NCI-H2171 (cell line): ENCODE measurements at places on chromosomes 4 and X.

DNA sequence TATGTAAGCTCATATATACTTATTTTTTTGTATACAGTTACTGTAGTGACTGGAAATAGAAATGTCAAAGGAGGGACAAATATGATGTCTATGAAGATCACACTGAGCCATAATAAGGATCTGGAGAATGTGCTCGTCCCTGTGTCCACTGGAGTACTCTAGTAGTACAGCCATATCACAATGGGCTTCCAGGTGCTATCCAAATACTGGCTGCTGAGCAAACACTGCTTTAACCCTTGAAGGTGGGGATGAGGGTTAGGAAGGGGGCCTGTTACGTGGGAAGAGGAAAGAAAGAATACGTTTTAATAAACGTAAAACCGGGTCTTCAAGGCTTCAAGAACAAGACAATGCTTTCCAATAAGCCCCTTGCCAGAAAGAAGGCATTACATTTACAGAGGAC is 29.8 kb upstream of the TMEM150C start:
- DNase-seq, result no peak

GRCh38 chr4:84582988-84583875 is at the start of gene CDS1:
Gene CDS1, plus strand, starts transcription at chr4:84583127. Its CDS starts 275 bp downstream, at chr4:84583402.
- DNase-seq, result no peak

DNA sequence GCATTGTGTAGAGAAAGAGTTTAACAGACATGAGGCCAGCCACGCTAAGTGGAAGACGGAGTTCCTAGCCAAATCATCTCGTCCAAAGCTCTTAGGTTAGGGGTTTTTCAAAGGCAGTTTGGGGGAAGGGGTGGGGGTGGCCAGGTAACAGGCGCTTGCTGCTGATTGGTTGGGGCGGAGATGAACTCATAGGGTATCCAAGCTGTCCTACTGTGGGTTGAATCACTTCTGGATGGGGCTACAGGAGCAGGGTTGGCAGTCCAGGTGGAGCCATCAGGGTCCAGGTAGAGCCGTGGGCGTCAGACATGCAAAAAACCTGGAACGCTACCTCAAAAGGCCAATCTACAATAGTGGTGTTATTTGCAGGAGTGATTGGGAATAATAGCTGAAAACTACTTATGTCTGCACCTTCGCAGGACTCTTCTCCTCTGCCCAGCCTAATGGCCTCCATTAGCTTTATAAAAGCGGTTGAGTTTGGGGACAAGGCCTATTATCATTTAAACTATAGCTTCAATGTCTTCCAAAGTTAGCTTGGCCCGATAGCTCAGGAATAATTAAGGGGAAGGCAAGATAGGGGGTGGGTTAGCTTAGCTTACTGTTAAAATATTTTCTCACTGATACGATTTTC is 579.6 kb downstream of the NLGN4X start:
- no peak for DNase-seq

DNA sequence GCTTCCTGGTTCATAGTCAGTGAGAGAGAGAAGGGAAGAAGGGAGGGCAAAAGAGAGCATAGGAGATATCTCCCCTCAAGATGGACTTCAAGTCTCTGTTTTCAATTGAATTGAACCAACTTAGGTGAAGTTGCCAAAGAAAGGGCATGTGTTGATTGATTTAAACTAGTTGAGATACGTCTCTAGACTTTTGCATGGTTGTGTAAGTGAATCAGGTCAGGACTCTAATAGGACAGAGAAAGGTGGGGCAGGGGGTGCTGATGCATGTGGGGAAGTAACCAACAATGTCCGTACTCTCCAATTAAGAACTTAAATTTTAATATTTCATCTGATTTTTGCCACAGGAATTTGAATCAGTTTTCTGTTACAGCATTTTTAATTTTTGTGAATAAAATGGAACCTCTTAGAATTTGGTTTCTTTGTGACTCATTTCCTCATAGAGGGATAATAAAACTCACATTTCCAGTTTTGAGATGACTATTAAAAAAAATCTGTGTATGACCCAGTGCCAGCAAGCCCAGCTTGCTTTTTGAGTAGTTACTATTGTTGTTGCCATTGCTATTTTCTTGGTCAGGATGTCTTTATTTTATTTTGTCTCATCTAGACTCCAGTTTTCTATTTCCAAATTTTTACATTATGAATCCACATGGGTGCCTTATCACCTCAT is 37.3 kb downstream of the SLIT2 start:
- DNase-seq, result no peak

DNA sequence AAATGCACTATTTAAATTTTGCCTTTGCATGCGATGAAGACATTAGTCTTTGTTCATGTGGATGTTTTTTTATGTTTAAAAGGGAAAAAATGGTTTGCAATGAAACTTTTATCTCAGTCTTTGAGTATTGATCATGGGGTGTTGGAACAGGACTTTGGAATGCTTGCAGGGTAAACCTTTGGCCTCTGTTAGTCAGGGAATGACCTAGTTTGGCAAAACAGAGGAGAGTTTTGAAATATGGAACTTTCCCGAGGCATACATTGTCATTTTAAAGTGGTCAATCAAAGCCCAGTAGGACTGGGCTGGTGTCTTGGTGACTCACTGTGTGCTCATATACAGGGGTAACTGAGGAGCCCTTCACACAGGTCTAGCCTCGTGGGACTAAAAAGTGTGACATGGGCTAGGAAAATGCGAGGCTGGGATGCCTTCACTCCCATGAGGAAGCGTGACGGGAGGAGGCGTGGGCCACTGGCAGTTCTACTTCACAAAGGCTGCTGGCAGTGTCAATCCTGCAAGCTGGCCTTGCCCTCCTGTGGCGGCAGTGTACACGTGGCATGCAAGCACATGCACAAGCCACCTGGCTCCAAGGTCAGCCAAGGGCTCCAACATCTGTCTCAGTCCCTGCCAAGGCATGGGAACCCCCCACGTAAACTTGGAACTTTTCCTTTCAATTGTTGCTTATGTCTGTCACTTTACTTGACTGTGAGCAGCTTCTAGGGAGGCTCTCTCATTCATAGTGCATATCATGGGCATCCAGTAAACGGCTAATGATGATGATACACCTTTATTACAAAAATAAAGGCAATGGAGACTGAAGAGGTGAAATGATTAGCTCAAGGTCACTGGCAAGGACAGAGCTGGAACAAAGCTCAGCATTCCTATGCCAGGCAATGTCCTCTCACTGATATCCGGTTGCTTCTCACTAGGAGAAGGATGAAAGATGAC is 5.2 kb upstream of the F11 start:
- DNase-seq, result no peak

GRCh38 chrX:105658136-105658535 is 164.2 kb upstream of the NRK start:
- DNase-seq, result no peak

DNA sequence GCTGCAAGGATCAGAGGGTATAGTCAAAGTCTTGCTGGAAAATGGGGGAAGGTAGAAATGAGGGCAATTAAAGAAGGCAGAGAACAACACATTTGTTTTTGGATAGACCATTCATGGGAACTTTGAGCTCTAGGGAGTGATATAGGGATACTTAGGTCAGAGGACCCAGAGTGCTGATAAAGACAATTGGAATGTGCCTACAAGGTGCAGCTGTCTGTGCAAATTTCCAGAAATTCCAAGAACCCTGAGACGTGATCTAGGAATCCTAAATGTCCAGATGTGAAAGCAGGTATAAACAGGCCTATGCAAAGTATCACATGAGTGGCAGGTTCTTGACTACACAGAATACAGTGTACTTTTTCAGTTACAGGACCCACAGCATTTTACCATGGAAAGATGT is 24.2 kb downstream of the FNIP2 start:
- no peak for DNase-seq

- DNase-seq, result no peak
These were observed 1.5 kb upstream of the DDX3X start for GRCh38 chrX:41332408-41333002.

GRCh38 chr4:4875611-4876010 is 16.1 kb downstream of the MSX1 start:
- DNase-seq, result no peak

DNA sequence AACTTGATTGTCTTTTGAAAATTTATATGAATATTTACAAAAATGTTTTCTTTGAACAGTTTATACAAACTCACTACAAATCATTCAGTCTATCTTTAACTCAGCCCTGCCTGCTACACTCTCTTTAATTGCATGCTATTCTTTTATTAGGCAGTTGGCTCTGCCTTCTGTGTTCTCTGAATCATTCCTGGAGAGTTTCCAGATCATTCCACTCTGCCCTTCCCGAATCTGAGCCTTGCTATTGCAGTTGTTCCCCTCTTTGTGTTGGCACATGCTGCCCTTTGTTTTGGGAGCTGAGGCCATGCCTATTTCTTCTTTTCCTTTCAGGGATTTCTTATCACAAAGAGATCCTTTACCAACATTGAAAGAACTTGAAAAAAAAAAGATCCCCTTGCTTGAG is 8.7 kb upstream of the TECRL start:
- DNase-seq, result no peak

DNA sequence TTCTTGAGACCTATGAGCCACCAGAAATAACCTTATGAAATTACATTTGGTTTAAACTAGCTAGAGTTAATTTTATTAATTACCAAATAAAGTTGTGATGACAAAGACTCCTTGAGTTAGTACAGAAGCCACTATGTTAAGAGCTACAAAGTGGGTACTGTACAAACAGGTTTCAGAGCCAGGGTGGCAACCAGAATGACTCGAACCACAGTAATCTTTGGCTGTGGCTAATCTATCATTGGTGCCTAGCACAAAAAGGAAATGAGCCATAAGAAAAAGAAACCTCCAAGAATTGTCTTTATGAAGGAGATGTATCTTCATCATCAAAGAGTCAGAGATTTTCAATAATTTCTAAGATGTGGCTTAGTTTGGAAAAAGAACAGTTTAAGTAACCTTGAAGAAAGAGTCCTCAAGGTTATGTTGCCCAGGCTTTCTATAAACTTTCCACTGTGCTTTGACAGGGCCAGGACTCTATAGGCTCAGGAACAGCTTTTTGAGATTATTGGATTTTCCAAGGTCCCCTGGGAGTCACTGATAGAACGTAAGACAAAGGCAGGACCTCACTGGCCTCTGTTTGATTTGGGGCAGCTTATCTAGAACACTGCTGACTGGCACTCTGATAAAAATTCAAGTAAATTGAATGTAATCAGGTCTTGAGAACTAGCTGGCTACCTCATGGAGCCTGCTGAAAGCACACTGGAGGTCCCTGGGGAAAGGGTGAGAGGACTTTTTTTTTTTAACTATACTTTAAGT is 777.7 kb downstream of the STIM2 start:
- no peak for DNase-seq

DNA sequence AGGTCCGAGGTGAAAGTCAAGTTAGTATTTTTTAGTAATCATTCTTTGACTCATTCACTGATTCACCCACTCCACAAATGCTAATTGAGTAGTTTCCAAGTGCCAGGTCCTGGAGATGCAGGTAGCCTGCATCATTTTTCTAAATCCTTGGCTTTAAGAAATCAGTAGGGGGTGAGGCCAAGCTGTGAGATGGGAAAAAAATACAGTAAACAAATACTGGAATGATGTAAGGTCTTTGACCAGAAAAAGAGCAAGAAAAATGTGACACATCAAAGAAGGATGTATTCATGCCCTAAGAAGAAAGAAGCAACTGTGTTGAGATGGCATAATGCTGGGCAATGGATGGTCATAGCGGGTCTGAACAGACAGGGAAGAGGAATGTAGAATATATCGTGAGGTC is 1386.6 kb downstream of the PCDH7 start:
- no peak for DNase-seq

DNA sequence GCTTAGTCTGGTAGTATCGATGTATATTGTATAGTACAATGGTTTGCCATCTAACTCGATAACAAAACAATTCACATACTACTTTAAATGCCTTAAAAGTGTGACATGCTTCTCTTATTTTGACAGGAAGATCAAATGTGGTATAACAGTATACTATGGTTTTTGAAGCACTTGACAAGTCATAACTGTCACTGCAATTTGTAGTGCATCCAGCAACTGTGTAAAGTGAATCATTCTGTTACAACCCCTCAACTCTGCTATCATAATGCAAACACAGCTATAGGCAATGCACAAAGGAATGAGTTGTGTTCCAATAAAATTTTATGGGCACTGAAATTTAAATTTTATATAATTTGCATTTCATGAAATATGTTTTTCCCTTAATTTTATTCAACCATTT is 14.0 kb downstream of the RAP1GDS1 start:
- DNase-seq, result no peak

GRCh38 chr4:114519368-114519767 is 79.2 kb upstream of the UGT8 start:
- no peak for DNase-seq

DNA sequence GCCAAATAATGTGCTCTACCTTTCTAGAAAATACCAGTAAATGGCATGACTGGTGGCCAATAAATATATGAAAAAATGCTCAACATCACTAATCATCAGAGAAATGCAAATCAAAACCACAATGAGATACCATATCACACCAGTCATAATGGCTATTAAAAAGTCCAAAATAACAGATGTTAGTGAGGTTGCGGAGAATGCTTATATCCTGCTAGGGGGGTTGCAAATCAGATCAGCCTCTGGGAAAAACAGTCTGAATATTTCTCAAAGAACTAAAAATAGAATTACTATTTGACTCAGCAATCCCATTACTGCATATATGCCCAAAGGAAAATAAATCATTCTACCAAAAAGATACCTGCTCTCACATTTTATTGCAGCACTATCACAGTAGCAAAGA is 115.1 kb downstream of the RASGEF1B start:
- no peak for DNase-seq

DNA sequence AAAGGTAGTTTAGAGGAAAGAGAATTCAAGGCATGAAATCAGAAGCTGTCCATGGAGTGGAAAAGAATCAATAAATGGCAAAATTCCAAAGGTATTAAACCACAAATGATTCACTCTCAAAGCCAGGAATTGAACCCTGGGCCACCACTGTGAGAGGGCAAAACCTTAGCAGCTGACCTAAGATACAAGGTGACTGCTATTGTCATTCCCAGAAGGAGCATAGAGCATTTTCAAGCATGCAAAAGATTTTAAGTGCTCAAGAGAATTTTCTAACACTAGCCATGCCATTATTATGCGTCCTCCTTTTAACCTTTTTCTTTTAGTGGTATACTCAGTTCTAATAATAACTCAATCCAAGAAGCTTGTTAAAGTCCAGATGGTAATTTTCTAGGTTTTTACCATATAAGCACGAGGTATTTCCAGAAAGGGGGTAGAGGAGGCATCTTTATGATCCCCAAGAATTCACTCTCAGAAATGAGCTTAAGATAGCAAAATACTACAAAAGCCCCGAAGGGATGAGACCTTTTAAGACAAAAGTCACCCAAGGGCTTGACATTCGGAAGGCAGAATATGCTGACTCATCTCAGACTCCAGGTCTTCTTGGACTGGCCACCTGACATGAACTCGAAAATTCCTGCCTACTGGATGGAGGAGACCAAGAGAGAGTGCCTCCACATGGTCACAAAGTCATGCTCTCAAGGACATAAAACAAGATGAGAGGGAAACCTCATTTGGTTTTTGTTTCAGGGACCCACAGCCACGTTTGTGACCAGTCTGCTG is 13.8 kb upstream of the PAGE5 start:
- DNase-seq, result no peak

GRCh38 chrX:111095974-111096895 is at the start of gene PAK3:
Gene PAK3, plus strand, starts transcription at chrX:111096191. Its CDS starts 26,913 bp downstream, at chrX:111123104.
- peak; percentile 65 for DNase-seq
